Activated gamma-delta T cell treated with Interleukin-2 at 50 U/mL for 16 hours (primary cell): ENCODE measurements at places on chromosomes 5 and 9.

DNA sequence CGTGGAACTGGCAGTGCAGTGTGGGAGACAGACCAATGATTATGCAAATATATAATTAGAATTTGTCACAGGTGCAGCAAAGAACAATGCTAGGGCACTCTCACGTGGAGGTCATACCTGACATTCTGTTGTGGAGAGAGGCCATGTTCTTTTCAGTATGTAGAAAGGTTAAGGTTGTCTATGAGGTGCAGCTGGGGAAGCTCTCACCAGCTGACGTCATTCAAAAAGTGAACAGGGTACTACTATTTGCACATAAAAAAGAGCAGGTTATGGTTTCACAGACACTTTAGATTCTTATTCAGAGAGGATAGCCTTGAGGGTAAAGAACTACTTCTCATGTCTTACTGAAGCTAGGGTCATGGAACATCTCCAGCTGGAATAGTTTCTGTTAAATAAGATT is 19.1 kb downstream of the SH3GL2 start:
- no peak for DNase-seq

DNA sequence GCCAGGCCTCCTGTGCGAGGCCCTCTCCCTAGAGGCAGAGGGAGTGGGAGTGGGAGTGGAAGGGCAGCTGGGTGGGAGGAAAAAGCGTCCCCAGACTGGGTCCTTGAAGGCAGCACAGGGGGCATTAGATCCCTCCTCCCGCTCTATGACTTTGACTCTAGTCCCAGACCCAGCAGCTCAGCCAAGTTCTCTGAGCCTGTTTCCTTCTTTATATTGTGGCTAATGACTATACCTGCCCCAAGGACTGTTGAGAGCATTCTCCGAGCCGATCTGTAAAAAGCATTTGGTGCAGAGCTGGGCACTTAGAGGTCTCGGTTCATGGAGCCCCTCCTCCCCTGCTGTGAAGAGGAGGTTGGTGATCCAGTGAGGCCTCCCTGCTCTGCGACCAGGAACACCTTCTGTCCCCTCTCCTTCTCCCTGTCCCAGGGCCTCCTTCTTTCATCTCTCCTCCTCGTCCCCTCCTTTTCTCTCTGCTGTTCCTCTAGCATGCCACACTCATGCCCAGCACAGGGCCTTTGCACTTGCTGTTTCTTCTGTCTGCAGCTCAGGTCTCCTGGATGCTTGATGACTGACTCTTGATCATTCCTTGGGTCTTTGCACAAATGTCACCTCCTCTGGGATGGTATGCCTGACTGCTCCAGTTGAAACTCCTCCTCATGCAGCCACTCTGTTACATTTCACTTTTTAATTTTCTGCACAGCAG is 23.4 kb upstream of the PSD2 start:
- DNase-seq: no peak

DNA sequence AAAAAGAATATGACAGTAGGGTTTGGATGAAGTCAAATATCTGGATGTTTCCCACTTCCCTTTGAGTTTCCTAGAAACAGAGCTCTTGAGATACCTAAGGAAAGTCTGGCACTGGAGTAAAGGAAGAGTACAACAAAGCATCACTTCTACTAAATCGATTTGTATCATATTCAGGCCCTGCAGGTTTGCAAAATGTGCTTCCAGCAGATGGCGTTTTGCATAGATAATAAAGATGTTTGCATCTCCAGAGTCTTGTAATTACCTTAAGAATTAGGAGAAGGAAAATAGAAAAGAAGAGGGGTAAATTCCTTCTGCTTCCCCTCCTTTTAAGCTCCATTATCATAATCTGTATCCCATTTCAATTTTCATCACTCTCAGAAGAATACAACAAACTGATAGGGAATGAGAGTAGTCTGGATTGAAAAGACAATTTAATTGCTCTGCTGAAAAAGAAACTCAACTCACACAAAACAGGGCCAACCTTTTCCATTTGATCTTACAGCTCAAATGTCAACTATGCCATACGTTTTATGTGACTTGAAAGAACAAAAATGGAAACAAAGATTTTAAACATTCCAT is 380.4 kb downstream of the PTPRD start:
- DNase-seq: no peak

GRCh38 chr9:107390279-107390678 is 99.3 kb downstream of the KLF4 start:
- DNase-seq: no peak

DNA sequence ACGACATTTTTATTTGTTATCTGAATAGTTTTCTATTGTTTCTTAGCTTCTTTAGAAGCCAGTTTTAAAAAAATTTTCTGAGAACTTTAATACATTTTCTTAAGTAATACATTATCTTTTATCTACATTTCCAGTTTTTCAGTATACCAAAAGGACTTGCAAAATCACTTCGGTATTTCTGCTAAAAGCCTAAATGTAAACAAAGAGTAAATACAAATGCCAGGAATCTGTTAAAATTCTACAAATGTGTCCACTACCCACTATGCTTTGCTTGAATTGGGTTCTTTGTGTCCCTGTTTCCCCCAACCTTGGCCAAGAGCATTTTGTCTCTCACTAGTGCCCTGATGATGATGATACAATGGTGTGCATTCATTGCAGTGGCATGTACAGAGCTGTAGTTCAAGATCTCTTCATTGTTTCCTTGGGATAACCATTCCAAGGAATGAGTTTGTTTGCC is 611.2 kb downstream of the NR2F1-AS1 start:
- no peak for DNase-seq

DNA sequence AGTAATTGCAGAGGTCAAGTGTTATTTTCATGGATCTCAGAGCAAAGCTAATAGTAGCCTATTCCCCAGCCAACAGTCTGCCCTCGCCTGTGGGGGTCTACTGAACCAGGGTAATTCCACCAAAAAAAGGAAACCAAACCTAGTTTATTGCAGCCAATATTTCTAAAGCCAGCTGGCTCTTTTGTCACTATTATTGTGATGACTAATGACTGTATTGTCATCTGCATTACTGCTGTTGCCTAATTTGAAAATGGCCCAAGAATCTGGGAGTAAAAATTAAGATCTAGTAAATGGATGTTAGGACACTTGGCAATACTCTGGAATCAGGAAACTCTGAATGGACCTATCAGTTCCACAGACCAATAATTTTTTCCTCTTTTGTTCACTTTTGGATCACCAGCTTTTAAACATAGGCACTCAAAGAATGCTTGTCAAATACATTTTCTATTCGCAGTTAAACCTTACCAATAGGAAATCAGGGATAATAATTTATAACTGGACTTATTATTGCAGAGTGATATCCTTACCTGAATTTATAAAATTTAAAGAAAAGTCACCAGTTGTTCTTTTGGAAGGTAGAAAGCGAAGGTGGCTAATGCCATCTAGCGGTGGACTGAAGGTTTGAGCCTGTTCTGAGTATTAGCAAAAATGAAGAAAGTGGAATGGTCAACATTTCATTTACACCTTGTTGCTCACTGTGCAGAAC is 69.2 kb downstream of the SYK start:
- peak; percentile 30 for DNase-seq

GRCh38 chr9:21015129-21015815 is 16.2 kb downstream of the HACD4 start:
- DNase-seq: no peak

- no peak for DNase-seq
Observed at GRCh38 chr9:1460143-1460769, 410.1 kb downstream of the DMRT2 start.
